ENCODE measurements at places on chromosomes 4 and X.

GRCh38 chr4:131441004-131441688 is 1707.9 kb upstream of the PCDH10 start:
- no peaks in the 10 kb centered on the region for H3K36me3 ChIP-seq
- no peak for DNase-seq
- no peaks in the 10 kb centered on the region for H3K4me1 ChIP-seq
- no peaks in the 10 kb centered on the region for H3K27me3 ChIP-seq

DNA sequence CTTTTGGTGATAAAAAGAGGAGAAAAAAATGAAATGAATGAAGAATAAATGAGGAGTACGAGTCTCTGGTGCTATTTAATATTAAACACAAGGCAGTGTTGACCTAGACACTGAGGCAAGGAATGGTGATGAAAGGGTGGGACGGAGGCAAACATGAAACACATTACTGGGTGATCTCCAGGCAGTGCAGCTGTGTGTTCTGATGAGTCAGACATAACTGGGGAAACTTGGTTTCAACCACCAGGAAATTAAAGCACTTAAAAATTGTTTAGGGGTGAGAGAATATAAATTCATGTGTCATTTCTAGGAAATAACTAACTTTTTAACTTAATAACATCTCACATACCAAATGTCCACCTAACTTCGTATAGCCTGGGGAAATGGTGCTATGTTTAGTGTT is 19.7 kb upstream of the CXCL6 start:
- H3K36me3 ChIP-seq = no peaks in the 10 kb centered on the region
- no peaks in the 10 kb centered on the region for H3K27me3 ChIP-seq
- no peak overlapping the region for H3K27ac ChIP-seq
- DNase-seq = no peak
- H3K4me1 ChIP-seq = peaks cover 17% of the 10 kb centered on the region

- no peak for DNase-seq
- no peaks in the 10 kb centered on the region for H3K4me1 ChIP-seq
- no peak overlapping the region for H3K27ac ChIP-seq
- no peak overlapping the region for H3K4me3 ChIP-seq
These were observed 42.8 kb downstream of the MAGEB17 start for GRCh38 chrX:16210061-16210460.

GRCh38 chr4:13933191-13933590 is 305.7 kb upstream of the BOD1L1 start:
- no peak for DNase-seq
- no peaks in the 10 kb centered on the region for H3K36me3 ChIP-seq
- H3K4me1 ChIP-seq = no peaks in the 10 kb centered on the region
- no peak overlapping the region for H3K27ac ChIP-seq
- no peaks in the 10 kb centered on the region for H3K27me3 ChIP-seq

Data from activated CD4-positive, alpha-beta T cell treated with anti-CD3 and anti-CD28 coated beads, Interleukin-2, amount 10 ng/mL, durations not matched to agents 24 days and 14 days (primary cell).